ENCODE measurements at places on chromosomes 11 and 22.
A peak's percentile ranks its signal among the peaks of the same experiment; 100 is the strongest.

DNA sequence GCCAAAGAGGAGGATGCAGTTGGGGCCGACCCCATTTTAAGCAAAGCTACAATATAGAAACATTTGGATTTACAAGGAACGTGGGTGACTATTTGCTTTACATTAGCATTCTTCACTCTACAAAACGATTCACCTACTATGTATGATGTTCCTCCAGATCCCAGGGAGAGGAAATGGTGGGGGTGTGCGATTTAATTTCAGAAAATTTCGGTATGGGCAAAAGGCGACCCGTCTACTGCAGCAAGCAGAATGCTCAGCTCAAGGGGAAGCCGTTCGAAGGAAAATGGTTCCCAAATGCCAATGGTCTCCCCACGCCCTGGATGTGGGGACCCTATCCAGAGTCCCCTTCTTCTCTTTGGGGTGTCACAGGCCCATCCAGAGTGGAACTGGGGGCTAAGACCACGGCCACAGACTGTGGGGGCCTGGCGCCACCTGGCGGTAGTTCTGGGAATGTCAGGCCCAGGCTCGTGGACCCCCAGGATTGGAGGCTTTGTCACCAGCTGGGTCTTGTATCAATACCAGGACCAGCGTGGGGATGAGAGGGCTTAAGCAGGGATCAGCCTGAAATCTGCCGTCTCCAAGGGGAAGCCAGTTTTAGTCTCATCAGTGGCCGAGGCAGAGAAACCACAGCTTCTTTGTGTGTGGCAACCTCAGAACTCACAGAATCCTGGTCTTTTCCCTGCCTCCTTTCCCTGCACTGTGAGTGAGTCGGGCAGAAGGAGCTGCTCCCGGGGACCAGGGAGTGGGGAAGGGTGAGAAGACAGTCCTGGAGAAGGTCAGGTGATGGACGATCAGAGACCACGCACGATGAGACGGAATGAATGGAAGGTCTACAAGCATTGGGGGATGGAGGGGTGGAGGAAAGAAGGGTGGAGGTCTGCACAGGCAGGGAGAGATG, 8.4 kb downstream of the LRRC10B start:
- peak; percentile 64 for DNase-seq

GRCh38 chr22:33232071-33232470, 173.9 kb upstream of the SYN3 start:
- DNase-seq: no peak

DNA sequence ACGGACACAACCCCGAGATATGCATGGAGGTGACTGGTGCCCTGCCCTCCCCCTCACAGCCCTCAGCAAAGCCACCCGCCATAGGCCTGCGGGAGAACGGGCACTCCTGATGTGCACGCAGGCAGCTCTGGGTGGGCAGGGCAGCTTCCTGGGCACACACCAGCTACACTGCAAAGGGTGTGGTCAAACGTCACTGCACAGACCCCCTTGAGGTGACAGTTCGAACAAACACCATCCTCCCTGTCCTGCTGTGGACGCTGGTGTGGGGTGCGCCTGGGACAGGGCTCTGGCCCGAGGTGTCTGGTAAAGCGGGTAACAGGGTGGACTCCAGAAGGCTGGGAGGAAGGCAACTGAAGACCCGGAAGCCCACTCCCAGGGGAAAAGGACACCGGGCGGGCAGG, 21.9 kb upstream of the MOB2 start:
- DNase-seq: no peak

- no peak for DNase-seq
Observed at GRCh38 chr22:44297470-44298061, 15.2 kb downstream of the SHISAL1 start.

DNA sequence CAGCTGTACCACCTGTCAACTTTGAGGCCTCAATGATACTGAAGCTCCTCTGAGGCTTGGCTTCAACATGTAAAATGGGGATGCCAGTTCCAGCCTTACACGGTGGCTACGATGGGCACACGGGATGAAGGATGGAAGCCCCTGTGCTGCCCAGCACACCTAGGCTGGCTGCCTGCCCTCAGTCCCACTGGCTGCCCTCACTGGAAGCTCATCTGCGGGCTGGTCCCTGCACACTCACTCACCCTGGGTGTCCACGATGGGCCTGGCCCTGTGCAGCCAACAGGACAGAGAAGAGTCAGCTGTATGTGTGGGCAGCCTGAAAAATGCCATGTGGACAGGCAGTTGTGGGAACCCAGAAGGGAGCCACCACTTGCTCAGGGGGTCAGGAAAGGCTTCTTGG, 2.2 kb downstream of the YIF1A start:
- DNase-seq: no peak

GRCh38 chr22:37525073-37525745, 6.0 kb upstream of the CARD10 start:
- DNase-seq: no peak

- DNase-seq: no peak
Observed at GRCh38 chr11:68255526-68255925, 16.2 kb downstream of the C11orf24 start.

Data from omental fat pad (tissue), 4 donors.